Mesothelial cell of epicardium (in vitro differentiated cells): ENCODE measurements at places on chromosomes 3 and 15. TPM values are rescaled to one million over a fixed set of nuclear protein-coding genes. Genes with fewer than 3 reads are reported as not detected.

Gene AVEN
- total RNA-seq, result 6.8 to 8.6 TPM (median 7.7 TPM) in 3 replicates

Gene ZNF148
- total RNA-seq, result 52.1 to 54.3 TPM (median 53.6 TPM) in 3 replicates

Gene PTX3
- total RNA-seq, result 35.6 to 44.1 TPM (median 39.9 TPM) in 3 replicates

Gene CLDN18
- not detected in 3 replicates for total RNA-seq

Gene KLHL40
- total RNA-seq, result not detected in 3 replicates

Gene HES1
- total RNA-seq, result 99.9 to 108 TPM (median 104 TPM) in 3 replicates
